Stimulated activated CD4-positive, alpha-beta T cell treated with anti-CD3 and anti-CD28 coated beads, Interleukin-1b, Interleukin-23, amount 100 ng/mL, for 4 hours (primary cell): ENCODE measurements at places on chromosomes 12 and 14.

- DNase-seq = no peak
These were observed 7.8 kb downstream of the CKB start for GRCh38 chr14:103514596-103515421.

GRCh38 chr12:47449797-47450196 lies 256.0 kb downstream of the RPAP3 start:
- DNase-seq = no peak

DNA sequence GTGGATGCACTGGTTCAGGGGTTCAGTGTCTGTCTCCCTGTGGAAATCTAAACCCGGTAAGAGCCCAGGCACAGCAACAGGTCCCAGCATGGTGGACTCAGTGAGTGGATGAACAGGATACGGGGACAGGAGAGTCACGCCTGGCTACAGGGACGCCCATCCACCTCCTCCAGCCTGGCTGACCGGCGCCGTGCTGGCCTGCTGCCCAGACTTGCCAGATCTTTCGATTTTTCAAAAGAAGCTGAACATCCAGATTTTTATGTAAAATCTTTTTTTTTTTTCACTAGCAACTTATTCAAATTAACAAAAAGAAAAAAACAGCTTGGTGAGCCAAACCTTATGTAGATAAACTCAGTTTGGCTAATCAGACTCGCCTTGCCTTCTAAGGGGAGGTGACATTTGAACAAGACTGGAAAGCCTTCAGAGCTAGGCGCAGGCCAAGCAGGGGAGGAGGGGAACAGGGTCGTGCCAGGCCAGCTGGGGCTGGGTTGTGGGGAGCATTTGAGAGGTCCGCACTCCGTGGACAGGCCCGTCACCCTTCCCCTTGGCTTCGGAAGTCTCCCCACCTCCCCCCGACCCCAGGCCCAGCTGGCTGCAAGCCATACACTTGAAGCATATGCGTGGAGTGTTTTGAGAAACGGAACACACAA lies 87.8 kb upstream of the NCOR2 start:
- DNase-seq = no peak

DNA sequence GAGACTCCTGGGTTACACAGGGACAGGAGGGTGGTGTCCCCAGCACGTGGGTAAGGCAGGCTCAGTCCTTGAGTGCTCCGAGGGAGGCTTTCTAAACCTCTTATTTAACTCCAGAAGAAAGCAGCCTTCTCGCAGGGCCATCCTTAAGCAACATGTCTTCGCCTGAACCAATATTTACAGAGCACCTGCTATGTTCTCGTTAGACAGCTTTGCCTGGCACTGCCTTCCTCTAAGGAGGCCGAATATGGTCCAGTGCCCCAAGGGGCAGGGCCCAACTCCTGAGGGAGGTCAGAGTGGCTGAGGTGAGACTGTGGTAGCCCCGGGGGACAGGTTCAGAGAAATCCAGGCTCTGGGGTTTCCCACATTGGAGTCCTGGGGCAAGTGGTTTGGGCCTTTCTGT lies 2.1 kb upstream of the SCARB1 start:
- no peak for DNase-seq

DNA sequence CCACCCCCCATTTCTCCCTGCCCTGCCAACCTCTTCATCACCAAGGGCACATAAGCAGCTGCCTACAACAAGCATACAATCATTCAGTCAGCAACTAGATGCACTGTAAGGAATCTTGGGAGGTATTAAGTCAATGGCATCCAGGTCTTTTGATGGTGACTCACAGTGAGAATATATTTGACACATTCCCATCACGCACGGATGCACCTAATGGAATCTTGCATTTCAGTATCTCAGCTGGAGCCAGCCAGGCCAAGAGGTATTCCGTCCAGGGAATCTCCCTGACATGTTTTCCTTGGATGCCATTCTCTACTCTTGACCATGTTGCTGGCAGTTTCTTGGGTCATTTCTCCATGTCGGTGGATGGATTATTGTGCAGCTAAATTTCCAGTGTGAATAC lies 73.9 kb upstream of the CAPRIN2 start:
- no peak for DNase-seq

DNA sequence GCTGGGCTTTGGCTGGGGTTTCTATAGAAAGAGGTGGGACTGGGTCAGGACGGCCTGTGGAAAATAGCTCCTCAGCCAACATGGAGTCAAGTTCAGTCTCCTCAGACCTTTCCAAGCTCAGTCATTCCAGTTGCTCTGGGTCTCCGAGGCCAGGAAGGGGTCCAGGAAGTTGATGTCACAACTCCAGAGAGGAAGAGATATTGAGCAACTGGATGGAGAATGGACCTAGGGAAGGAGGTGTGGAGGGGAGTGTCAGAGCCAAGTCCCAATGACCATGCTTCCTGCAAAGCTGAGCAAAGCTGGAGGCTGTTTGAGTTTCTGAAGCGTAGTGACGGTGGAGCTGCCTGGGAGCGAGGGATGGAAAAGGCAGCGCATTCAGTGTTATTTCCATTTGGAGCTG lies 86.1 kb downstream of the SLC24A4 start:
- no peak for DNase-seq

GRCh38 chr12:132186857-132187620 lies 42.8 kb downstream of the NOC4L start:
- DNase-seq = no peak

DNA sequence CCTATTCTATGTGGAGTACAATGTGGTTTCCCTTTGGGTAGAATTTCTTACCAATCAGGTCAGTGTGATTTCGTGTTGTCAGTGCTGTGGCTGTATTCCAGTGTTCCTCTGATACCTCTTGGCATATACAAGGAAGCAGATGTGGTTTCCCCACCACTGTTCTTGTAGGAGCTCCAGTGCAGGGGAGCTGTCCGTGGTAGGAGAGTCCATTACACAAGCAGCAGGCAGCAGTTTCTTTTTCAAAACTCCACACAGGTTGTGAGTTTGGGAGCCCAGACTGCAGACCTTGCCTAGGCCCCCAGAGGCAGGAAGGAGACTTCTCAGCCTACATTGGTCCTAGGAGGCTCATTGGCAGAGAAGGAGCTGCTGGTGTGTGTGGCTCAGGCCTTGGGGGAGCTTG lies 452.8 kb downstream of the AACS start:
- no peak for DNase-seq

- no peak for DNase-seq
These were observed 2.9 kb upstream of the EPYC start for GRCh38 chr12:91007531-91008290.
